Thoracic aorta (tissue), 2 donors: ENCODE measurements at places on chromosomes 4 and X.
A peak's percentile ranks its signal among the peaks of the same experiment; 100 is the strongest.

- no peaks in the 10 kb centered on the region for H3K36me3 ChIP-seq
- H3K4me3 ChIP-seq, result no peak overlapping the region
- peak overlapping the region; percentile 77 for H3K27ac ChIP-seq
- H3K4me1 ChIP-seq, result peaks cover 54% of the 10 kb centered on the region
Measured at GRCh38 chr4:6770581-6771228, 11.8 kb upstream of the KIAA0232 start.

GRCh38 chr4:98226396-98226795, 34.8 kb upstream of the RAP1GDS1 start:
- H3K27ac ChIP-seq, result no peak overlapping the region
- no peaks in the 10 kb centered on the region for H3K27me3 ChIP-seq
- H3K4me1 ChIP-seq, result no peaks in the 10 kb centered on the region
- H3K4me3 ChIP-seq, result no peak overlapping the region

GRCh38 chrX:132908891-132909290, 49.5 kb downstream of the HS6ST2 start:
- H3K27ac ChIP-seq, result no peak overlapping the region
- no peaks in the 10 kb centered on the region for H3K4me1 ChIP-seq
- no peaks in the 10 kb centered on the region for H3K36me3 ChIP-seq
- no peak for DNase-seq
- no peak overlapping the region for H3K4me3 ChIP-seq

DNA sequence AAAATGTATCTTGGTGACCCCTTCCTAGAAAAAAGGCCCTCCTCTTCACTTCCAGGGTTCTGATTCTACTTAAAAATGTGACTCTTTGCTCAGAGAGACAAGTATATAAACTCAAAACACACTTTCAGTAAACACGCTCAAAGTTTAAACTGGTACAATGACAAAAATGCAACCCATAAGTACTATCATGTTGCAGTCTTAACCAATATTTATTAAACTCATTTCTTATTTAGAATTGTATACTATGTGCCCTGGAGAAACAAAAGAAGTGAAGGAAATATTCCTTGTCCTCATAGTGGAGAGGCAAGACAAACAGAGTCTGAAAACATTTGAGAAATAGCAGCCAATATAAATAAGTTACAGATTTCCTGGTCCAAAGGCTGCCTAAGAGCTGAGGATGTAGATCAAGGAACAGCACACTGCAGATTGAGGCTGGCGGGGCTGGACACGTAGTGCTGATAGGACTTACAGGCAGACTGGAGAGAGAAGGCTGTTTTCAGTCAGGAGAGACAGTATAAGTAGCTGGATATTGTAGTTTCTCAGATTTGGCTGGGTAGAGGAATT, 39.1 kb upstream of the ANXA3 start:
- H3K4me1 ChIP-seq, result no peaks in the 10 kb centered on the region
- no peak overlapping the region for H3K27ac ChIP-seq
- H3K27me3 ChIP-seq, result no peaks in the 10 kb centered on the region
- DNase-seq, result no peak
- H3K4me3 ChIP-seq, result no peak overlapping the region
- no peaks in the 10 kb centered on the region for H3K36me3 ChIP-seq

- no peak overlapping the region for H3K4me3 ChIP-seq
- no peak overlapping the region for H3K27ac ChIP-seq
- DNase-seq, result no peak
- H3K27me3 ChIP-seq, result no peaks in the 10 kb centered on the region
- H3K4me1 ChIP-seq, result no peaks in the 10 kb centered on the region
Measured at GRCh38 chr4:118410138-118410537, 57.3 kb upstream of the PRSS12 start.

- no peaks in the 10 kb centered on the region for H3K36me3 ChIP-seq
- H3K27me3 ChIP-seq, result no peaks in the 10 kb centered on the region
- H3K4me1 ChIP-seq, result no peaks in the 10 kb centered on the region
- H3K4me3 ChIP-seq, result no peak overlapping the region
- DNase-seq, result no peak
Measured at GRCh38 chr4:74374561-74375327, 9.8 kb downstream of the EREG start.

GRCh38 chr4:159722052-159722451, 619.2 kb downstream of the RAPGEF2 start:
- H3K36me3 ChIP-seq, result no peaks in the 10 kb centered on the region
- H3K4me1 ChIP-seq, result no peaks in the 10 kb centered on the region
- no peak overlapping the region for H3K27ac ChIP-seq
- no peaks in the 10 kb centered on the region for H3K27me3 ChIP-seq
- no peak overlapping the region for H3K4me3 ChIP-seq
- no peak for DNase-seq

GRCh38 chr4:80199004-80199560, 1.8 kb downstream of the PRDM8 start:
- no peak overlapping the region for H3K27ac ChIP-seq
- peaks cover 13% of the 10 kb centered on the region for H3K27me3 ChIP-seq
- H3K36me3 ChIP-seq, result no peaks in the 10 kb centered on the region
- no peak overlapping the region for H3K4me3 ChIP-seq
- no peak for DNase-seq

GRCh38 chrX:18929775-18930174, 54.1 kb downstream of the PHKA2 start:
- DNase-seq, result no peak
- H3K27ac ChIP-seq, result no peak overlapping the region
- H3K4me1 ChIP-seq, result no peaks in the 10 kb centered on the region

DNA sequence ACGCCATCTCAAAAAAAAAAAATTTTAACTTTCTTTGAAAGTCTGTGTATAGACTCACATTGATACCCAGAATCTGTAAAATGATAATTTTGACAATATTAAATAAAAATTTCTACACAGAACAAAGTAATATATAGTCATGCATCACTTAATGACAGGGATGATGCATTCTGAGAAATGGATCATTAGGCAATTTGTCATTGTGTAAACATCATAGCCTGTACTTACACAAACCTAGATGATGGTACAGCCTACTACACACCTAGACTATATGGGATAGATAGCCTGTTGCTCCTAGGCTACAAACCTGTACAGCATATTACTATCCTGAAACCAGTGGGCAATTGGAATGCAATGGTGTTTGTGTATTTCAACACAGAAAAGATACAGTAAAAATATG, 107.7 kb downstream of the BLTP1 start:
- H3K4me3 ChIP-seq, result no peak overlapping the region
- no peaks in the 10 kb centered on the region for H3K27me3 ChIP-seq
- no peaks in the 10 kb centered on the region for H3K4me1 ChIP-seq
- H3K27ac ChIP-seq, result no peak overlapping the region
- no peak for DNase-seq
- peaks cover 66% of the 10 kb centered on the region for H3K36me3 ChIP-seq

- no peaks in the 10 kb centered on the region for H3K27me3 ChIP-seq
- DNase-seq, result no peak
- no peak overlapping the region for H3K4me3 ChIP-seq
- H3K4me1 ChIP-seq, result no peaks in the 10 kb centered on the region
Measured at GRCh38 chrX:121902463-121902862, 855.1 kb downstream of the GLUD2 start.

DNA sequence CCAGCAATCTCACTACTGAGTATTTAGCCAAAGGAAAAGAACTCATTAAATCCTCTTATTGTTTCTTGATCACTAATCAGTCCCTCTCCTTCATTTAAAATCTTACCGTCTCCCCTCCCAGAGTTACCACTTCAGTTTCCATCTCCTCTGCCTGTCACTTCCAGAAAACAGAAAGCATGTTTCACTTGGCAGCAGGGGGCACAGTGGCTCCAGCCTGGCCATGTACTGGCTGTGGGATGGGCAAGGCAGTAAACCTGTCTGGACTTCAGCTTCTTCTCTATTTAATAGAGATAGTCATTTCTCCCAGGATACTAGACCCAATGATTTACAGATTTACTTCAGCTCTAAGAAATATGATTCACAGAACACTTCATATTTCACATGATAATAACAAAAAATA, 63.2 kb downstream of the CD40LG start:
- DNase-seq, result no peak
- no peaks in the 10 kb centered on the region for H3K27me3 ChIP-seq
- H3K36me3 ChIP-seq, result no peaks in the 10 kb centered on the region
- H3K27ac ChIP-seq, result no peak overlapping the region

- no peaks in the 10 kb centered on the region for H3K36me3 ChIP-seq
- H3K27me3 ChIP-seq, result no peaks in the 10 kb centered on the region
- no peak overlapping the region for H3K4me3 ChIP-seq
- no peak for DNase-seq
Measured at GRCh38 chr4:5383191-5383980, 325.0 kb downstream of the EVC2 start.

- no peak for DNase-seq
- no peaks in the 10 kb centered on the region for H3K27me3 ChIP-seq
- H3K27ac ChIP-seq, result no peak overlapping the region
- no peaks in the 10 kb centered on the region for H3K4me1 ChIP-seq
- no peaks in the 10 kb centered on the region for H3K36me3 ChIP-seq
- H3K4me3 ChIP-seq, result no peak overlapping the region
Measured at GRCh38 chrX:25523574-25524540, 508.1 kb upstream of the ARX start.

- peak overlapping the region; percentile 4 for H3K27ac ChIP-seq
- peak overlapping the region; percentile 58 for H3K4me3 ChIP-seq
- no peaks in the 10 kb centered on the region for H3K36me3 ChIP-seq
- peaks cover 53% of the 10 kb centered on the region for H3K4me1 ChIP-seq
- no peak for DNase-seq
Measured at GRCh38 chr4:79626101-79626500, 218.1 kb upstream of the GK2 start.

- DNase-seq, result no peak
- H3K27me3 ChIP-seq, result no peaks in the 10 kb centered on the region
- H3K4me1 ChIP-seq, result no peaks in the 10 kb centered on the region
- H3K4me3 ChIP-seq, result no peak overlapping the region
Measured at GRCh38 chrX:53918702-53919101, 125.6 kb downstream of the PHF8 start.

DNA sequence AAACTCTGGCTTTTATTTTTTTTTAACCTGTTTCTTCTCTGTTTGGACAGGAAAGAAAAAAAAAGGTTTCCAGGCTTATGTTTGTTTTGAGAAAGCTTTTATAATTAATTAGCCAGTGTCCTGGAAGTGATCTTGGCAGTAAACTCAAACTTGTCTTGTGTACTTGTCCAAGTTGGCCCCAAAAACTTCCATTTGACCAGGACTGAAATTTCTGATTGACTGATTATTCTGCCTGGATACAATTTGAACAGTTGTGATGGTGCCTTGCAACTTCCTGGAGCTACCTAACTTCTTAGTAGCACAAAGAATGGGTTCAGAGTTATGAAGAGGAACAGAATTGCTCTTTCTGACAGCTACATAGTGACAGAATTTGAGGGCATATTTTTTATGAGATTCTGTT, 62.0 kb downstream of the SLC4A4 start:
- no peak overlapping the region for H3K4me3 ChIP-seq
- DNase-seq, result no peak
- H3K27me3 ChIP-seq, result no peaks in the 10 kb centered on the region
- no peaks in the 10 kb centered on the region for H3K36me3 ChIP-seq
- H3K27ac ChIP-seq, result no peak overlapping the region
- H3K4me1 ChIP-seq, result no peaks in the 10 kb centered on the region

- no peaks in the 10 kb centered on the region for H3K27me3 ChIP-seq
- DNase-seq, result no peak
- no peaks in the 10 kb centered on the region for H3K36me3 ChIP-seq
- H3K4me3 ChIP-seq, result no peak overlapping the region
Measured at GRCh38 chr4:39706741-39707511, 9.0 kb downstream of the UBE2K start.

DNA sequence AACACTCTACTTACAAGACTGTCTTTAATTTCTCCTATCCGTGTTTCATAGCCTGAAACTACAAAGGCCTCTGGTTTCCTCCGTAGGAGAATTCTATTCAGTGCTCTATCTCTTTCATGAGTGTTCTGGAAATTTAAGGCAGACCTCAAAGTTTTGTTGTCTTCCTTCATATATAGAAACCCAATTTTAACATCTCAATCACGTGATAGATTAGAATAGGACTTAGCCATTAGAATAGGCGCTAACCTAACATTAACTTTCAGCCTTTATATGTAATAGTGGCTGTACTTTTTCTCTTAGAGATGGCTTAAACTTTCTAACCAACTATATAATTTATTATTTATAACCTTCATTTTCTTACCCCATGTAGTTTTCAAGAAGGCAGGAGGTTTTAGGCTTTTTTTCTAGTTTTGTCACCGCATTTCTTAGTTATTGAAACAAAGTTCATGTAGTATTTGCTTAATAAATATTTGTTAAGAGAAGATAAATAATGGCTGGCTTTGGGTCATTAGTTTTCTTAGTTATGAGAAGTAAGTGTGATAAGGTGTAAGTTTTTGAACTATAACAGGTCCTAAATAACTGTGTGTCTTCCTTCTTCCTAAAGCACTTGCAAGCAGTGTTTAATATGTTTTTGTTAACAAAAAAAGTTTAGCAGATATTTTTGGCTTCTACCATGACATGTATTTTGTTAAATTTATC, 1504.6 kb upstream of the ADGRL3 start:
- no peaks in the 10 kb centered on the region for H3K4me1 ChIP-seq
- H3K4me3 ChIP-seq, result no peak overlapping the region
- H3K36me3 ChIP-seq, result no peaks in the 10 kb centered on the region
- no peak overlapping the region for H3K27ac ChIP-seq

GRCh38 chr4:109592367-109592766, 32.3 kb downstream of the MCUB start:
- no peak overlapping the region for H3K27ac ChIP-seq
- H3K36me3 ChIP-seq, result no peaks in the 10 kb centered on the region
- H3K4me1 ChIP-seq, result no peaks in the 10 kb centered on the region
- no peak overlapping the region for H3K4me3 ChIP-seq
- no peaks in the 10 kb centered on the region for H3K27me3 ChIP-seq
- DNase-seq, result no peak

- no peaks in the 10 kb centered on the region for H3K4me1 ChIP-seq
- DNase-seq, result no peak
- no peaks in the 10 kb centered on the region for H3K27me3 ChIP-seq
- H3K4me3 ChIP-seq, result no peak overlapping the region
- no peak overlapping the region for H3K27ac ChIP-seq
Measured at GRCh38 chr4:23614284-23614892, 275.5 kb downstream of the PPARGC1A start.

GRCh38 chr4:3440011-3440410, 1.8 kb upstream of the HGFAC start:
- H3K27ac ChIP-seq, result no peak overlapping the region
- no peaks in the 10 kb centered on the region for H3K36me3 ChIP-seq
- H3K4me1 ChIP-seq, result peaks cover 10% of the 10 kb centered on the region
- DNase-seq, result no peak
- no peak overlapping the region for H3K4me3 ChIP-seq

- no peaks in the 10 kb centered on the region for H3K4me1 ChIP-seq
- DNase-seq, result no peak
- H3K36me3 ChIP-seq, result no peaks in the 10 kb centered on the region
- H3K27ac ChIP-seq, result no peak overlapping the region
- no peaks in the 10 kb centered on the region for H3K27me3 ChIP-seq
Measured at GRCh38 chr4:7451434-7451789, 16.7 kb upstream of the PSAPL1 start.

DNA sequence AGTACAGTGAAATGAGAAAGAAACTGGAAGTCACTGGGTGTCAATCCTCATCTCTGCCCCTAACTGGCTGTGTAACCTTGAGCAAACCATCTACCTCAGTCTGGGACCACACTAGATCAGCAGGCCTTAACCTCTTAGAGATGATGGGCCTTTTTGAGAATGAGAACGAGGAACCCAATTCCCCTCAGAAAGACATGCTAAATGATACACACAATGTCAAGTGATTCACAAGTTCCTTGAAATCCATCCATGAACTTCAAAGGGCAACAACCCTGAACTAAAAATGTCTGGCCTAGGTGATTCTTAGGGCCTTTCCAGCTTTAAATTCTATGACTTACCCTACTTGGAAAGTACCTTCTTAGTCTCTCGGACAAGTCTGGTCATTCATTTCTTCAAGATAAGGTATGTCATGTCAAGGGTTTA, 47.4 kb downstream of the ACSL4 start:
- no peak overlapping the region for H3K27ac ChIP-seq
- no peaks in the 10 kb centered on the region for H3K36me3 ChIP-seq
- no peak for DNase-seq
- H3K4me3 ChIP-seq, result no peak overlapping the region
- H3K4me1 ChIP-seq, result no peaks in the 10 kb centered on the region
